Hematopoietic multipotent progenitor cell treated with erythropoietin and hydrocortisone succinate and interleukin-3 and kit ligand, for 17 days (in vitro differentiated cells): ENCODE measurements at places on chromosomes 4 and X.

GRCh38 chrX:91108761-91109160 is 325.9 kb upstream of the PABPC5 start:
- DNase-seq, result no peak

DNA sequence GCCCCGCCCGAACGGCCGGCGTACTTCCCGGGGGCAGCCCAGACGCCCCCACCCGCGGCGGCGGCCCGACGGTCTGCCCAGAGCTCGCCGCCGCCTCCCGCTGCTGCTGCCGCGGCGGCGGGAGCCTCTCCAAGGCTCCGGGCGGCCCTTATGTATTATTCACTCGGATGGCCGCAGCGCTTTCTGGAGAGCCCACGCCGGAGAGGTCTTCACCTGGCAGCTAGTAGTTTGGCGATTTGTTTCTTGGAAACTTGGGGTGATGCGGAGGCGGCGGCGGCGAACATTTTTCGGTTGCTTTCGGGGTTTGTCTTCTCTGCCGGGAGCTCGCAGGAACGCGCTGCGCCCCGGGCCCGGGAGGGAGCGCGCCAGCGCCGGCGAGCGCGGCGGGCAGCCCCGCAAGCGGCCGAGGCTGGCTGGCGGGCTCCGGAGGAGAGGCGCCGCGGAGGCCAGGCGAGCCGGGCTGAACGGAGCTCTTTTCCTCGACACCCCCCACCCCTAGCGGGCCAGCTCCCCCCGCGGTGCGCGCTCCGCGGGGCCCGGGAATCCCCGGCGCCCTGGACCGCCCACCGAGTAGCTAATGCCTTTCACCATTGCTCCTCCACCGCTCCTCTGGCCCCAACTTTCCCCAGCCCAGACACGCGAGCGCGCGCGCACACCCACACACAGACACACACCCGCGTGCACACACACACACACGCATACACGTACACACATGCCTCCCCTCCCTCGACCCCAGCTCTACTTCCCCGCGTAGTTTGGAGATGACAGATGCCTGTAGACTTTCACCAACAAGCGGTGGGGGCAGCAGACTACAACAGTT is 113.5 kb downstream of the DHX15 start:
- no peak for DNase-seq

DNA sequence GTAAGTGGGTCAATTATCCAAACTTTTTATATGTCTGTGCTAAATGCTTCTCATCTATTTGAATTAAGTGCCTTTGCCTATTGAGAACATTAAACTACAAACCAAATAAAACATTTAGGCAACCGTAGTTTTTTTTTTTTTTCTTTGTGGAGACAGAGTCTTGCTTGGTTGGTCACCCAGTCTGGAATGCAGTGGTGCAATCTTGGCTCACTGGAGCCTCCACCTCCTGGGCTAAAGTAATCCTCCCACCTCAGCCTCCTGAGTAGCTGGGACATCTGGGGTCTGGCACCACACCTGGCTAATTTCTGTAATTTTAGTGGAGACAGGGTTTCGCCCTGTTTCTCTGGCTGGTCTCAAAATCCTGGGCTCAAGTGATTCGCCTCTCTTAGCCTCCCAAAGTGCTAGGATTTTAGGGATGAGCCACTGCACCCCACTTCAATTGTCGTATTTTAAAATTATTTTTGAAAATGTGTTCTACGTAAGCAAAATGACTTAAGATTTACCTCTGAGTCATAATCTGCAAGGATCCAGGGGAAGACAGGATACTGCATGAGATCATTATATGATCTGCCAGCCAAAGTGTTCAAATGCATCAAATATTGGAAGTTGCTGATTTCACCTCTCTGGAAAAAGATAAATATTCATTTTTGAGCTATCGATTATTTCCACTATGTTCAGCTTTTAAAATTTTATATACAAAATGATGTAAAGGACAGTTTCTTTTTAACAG is 125.6 kb downstream of the CDS1 start:
- DNase-seq, result no peak

GRCh38 chr4:76799718-76800117 is 98.2 kb downstream of the SOWAHB start:
- DNase-seq, result no peak

DNA sequence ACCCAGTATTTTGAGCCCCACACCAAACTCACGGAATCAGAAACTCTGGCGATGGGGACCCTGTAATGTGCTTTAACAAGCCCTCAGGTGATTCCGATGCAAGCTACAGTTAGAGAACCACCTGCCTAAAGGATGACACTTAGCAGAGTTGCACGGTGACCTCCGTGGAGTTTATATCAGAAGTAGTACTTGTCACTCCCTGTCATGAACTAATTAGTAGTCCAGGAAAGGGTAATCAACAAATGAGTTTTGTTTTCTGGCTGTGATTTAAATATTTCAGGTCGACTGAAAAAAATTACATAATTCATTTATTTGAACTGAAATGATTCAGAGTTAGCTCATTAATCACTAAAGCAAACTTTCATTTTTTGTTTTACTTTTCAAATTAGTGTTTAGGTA is 56.4 kb downstream of the TMA16 start:
- no peak for DNase-seq

- no peak for DNase-seq
These were observed 120.9 kb downstream of the CHIC2 start for GRCh38 chr4:53943345-53944085.

- no peak for DNase-seq
These were observed 18.3 kb downstream of the ADGRG4 start for GRCh38 chrX:136318895-136319597.

GRCh38 chrX:1417921-1418771 is 26.2 kb upstream of the SLC25A6 start:
- no peak for DNase-seq

- DNase-seq, result no peak
These were observed at the start of gene ETDC for GRCh38 chrX:135309430-135309923. Gene ETDC, plus strand, starts transcription at chrX:135309480. Its CDS starts 0 bp downstream, at chrX:135309480.

- DNase-seq, result no peak
These were observed 159.6 kb upstream of the CTSO start for GRCh38 chr4:156113138-156113765.

GRCh38 chr4:35639929-35640328 is 604.4 kb downstream of the ARAP2 start:
- no peak for DNase-seq

- DNase-seq, result no peak
These were observed 12.9 kb downstream of the DIPK2B start for GRCh38 chrX:45187731-45188130.

GRCh38 chr4:2243681-2244380 is 1.9 kb upstream of the HAUS3 start:
- DNase-seq, result no peak

- DNase-seq, result no peak
These were observed 18.5 kb downstream of the METAP1 start for GRCh38 chr4:99013884-99014523.

DNA sequence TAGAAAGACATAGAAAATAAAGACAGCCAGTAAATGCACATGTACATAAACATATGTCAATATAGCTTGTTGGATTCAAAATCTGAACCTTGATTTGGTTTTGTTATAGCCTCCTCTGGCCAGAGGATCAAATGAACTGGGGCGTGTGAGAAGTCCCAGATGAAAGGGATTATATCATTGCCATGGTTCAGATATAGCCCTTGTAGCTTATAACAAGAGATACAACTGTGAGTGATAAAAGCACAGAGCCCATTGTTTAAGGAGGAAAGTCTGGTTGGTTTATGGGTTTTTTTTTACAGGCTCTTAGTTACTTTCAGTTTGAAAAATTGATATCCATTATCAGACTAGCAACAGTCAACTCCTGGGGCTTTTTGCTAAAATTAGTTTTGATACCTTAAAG is 101.7 kb upstream of the GLRA2 start:
- DNase-seq, result no peak

- DNase-seq, result no peak
These were observed 39.5 kb upstream of the ZNF330 start for GRCh38 chr4:141180991-141181761.

DNA sequence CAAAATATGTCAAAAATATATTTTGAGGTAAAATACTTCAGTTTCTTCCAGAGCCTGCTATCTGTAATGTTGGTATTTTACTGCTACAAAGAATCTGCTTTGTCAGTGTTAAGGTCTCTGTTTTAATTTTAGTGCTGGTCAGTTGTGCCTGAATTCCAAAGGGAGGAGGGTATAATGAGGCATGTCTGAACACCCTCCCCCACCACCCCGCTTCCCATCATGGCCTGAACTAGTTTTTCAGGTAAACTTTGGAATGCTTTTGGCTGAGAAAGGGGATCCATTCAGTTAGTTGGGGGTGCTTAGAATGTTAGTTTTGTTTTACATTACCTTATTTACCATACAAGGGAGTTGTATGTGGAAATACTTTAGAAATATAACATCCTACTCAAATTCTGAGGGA is 158.5 kb downstream of the MID1IP1 start:
- DNase-seq, result no peak

- DNase-seq, result no peak
These were observed 132.2 kb upstream of the FAM47B start for GRCh38 chrX:34810364-34810763.

- no peak for DNase-seq
These were observed 259.8 kb downstream of the FBXO8 start for GRCh38 chr4:174023641-174024040.

DNA sequence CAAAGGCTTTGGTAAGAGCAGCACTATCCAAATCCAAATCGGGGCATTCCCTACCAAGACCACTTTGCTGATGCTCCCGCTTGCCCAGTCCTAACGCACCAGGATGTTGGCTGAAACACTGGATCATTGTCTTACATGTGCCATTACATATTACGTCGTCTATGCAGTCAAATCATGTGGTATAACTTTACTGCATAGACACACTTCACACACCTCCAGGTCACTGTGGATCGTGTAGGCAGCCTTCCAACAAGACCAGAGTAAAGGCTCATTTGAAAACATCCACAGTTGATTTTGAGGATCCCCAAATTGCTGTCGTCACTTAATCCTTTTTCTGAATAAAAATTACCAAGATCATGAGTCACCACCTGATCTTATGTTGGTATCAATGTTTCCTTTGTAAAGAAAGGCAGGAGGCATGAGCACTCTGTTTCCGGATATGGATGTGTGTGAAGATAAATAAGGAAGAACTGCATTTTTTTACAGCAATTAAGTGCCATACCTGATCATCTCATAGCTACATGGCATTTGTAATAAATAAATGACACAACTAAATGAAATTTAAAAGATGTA is 18.5 kb downstream of the TENM3 start:
- no peak for DNase-seq

- DNase-seq, result no peak
These were observed 66.2 kb downstream of the EGF start for GRCh38 chr4:109978704-109979454.

DNA sequence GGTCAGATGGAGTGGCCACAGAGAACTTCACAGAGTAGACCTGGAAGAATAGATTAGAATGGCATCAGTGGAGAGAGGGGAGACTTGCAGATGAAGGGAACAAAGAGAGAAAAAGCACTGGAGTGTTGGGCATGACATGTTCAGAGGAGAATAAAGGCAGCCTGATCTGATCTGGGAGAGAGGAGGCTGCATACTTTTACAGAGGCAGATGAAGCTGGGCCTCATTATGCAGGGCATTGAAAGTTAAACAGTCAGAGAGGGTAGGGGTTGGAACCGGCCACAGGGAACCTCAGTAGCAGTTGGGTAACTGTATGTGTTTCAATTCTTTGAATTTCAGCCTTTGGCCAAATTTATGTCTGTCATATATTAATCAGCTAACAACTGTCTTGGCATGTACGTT is 61.2 kb downstream of the SH3BGRL start:
- no peak for DNase-seq

- DNase-seq, result no peak
These were observed 134.6 kb downstream of the HMX1 start for GRCh38 chr4:8737075-8737474.

GRCh38 chrX:102593367-102593766 is 5.9 kb upstream of the ARMCX5 start:
- DNase-seq, result no peak
